ENCODE measurements at places on chromosomes 3 and 15.

DNA sequence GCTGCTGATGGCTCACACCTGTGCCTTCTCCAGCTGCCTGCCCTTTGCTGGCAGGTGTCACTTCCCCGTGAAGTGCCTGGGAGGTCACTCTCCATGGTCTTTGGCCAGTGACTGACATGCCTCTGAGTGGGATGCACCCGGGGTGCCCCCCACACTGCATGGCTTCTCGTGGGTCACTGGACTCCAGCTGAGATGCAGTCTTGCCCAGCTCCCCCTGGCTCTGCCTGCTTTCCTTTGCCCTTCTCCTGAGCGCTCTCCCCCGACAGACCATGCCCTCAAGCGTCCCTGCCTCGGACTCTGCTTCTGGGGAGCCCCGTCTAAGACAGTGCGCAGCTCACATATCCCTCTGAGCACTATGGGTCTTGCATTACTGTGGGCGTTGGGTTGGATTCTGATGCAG, 14.4 kb downstream of the FBLN2 start:
- no peak for DNase-seq

DNA sequence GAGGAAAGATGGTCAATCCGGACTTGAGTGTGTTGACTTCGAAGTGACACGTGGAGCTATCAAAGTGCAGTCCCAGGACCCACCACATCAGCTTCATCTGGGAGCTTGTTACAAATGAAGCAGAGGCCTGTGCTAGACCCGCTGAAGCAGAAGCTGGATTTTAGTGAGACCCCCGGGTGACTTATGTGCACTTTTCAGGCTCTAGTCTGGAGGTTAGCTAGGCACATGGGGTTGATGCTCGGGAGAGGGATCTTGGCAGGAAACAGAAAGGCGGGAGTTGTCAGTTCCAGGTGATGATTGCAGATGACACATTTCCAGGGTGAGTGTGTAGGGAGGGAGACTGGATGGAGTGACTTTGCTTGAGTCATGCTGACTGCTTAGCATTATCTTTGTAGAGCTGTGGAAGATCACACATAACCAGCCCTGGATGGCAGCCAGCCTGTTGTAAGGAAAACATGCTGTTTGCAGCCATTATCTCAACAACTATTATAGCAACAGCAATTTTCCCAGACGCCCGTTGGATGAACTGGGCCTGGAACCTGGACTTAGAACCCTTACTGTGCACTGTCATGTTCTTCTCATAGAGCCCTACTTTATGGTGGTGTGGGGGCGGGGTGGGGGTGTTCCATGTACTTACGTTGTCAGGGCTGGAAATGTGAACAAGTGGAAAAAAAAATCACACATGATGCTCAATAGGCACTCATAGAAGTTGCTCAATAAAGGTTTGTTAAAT, 122.4 kb downstream of the THSD4 start:
- peak; percentile 93 for DNase-seq

- no peak for DNase-seq
These were observed 540.8 kb upstream of the ROBO1 start for GRCh38 chr3:80308637-80309036.

GRCh38 chr15:64925335-64926330, 13.9 kb downstream of the ANKDD1A start:
- no peak for DNase-seq

DNA sequence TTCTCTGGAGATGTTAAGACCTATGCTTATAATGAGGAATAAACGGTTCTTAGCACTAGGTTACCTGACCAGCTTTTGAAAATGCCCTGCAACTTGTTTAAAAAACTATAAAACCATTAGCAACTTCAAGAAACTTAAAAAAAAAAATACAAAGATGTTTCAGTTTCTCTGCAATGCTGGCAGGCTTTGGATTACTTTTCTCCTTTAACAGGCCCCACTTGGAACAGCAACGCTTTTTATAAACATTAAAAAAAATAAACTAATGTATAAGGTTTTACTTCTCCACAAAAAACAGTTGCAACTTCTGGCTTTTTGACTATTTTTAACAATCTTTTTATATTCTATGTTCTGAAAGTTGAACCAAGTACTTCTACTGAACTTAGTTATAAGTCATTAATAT, 1006.7 kb downstream of the ROBO1 start:
- DNase-seq = no peak

- no peak for DNase-seq
These were observed 317.0 kb upstream of the DCBLD2 start for GRCh38 chr3:99218468-99218867.

GRCh38 chr3:14141144-14141543, 16.3 kb downstream of the TMEM43 start:
- DNase-seq = no peak

DNA sequence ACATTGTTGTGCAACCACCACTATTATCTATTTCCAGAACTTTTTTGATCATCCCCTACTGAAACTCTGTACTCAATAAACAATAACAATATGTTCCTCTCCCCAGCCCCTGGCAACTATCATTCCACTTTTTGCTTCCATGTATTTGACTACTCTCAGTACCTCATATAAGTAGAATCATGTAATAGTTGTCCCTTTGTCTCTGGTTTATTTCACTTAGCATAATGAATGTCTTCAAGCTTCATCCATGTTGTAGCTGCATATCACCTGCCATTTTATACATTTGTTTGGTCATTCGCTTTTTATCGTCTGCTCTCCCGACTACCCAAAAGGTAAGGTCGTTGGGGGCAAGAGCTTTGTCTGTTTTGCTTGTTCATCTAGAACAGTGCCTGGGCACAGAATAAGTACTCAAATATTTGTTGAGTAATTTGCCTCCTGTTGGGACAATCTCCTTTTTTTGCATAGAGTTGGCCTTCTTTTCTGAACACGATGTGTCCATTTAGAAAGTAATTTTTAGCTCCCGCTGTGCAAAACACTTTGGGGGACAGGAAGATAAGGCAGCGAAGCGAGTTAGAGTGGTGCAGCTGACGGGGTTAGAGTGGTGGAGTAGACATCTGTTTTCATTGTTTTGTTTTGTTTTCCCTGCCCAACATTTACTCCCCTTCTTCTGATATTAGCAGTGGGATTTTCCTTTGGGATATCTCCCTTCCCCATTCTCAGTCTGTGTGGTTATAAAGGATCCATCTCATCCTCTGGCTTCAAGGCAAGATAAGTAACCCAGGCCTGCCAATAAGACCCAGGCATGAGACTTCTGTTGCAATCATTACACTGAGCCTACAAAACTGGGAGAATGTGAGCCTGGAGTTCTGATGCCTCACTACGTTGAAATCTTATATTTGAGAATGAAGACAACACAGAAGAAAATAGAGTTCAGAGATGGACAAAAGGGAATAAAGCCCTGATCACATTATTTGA, 83.4 kb upstream of the RNU6-1 start:
- no peak for DNase-seq

DNA sequence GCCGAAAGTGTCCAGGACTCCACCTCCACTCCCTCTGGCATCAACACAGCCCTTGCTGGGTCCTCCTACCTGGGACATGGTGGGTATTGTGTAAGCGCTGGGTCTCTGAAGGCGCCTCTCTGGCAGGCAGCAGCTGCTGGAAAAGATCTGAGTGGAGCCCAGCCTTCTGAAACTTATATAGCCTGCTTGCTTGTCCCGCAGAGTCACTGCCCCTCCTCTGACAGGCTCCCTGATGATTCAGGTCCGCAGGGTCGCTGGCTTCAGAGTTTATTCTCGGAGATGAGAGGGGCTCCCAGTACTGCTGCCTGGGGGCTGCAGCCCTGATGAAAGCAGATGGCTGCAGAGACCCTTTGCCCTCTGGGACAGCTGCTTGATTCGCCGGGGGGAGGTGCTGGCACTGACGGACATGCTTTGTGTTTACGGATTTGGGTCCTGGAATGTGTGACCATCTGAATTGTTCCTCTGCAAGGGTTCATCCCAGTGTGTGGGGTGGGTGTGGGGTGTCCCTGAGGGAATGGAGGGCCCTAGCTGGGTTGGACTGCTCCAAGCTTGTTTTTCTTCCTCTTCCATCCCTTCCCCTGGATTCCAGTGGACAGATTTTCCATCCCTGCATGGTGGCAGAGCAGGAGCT, at the start of gene MUSTN1:
Gene MUSTN1, minus strand, starts transcription at position 149 of the 631 bp plus-strand sequence. Its CDS starts 71 bp downstream, at position 78.
- no peak for DNase-seq

DNA sequence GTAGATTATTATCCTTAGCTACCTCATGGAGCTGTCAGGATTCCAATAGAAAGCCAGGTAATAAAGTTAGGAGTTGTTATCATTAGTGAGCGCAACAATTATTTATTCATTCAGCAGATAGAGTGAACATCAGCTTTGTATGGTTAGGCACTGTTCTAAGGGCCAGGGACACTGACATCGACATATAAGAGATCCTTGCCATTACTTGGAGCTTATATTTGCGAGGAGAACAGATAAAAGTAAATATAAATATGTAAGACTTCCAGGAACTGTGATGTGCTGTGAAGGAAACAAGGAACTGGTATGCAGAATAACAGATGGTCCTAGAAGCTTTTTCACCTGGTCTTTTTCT, 473 bp downstream of the LSM3 start:
- DNase-seq = no peak

DNA sequence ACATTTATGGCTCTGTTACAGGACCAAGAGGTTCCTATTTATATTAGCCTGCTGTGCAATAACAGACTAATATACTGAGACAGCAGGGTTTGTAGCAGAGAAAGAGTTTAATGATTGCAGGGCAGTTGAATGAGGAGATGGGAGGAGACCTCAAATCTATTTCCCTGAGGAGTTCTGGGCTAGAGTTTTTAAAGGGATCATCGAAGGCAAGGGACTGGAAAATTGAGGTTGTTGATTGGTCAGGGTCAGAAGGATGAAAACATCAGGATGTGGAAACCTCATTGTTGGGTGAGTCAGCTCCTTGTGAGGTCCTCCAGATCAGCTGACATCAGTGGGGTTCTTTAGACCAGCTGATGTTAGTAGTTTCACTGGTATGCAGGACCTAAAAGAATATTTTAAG, 60.6 kb upstream of the GOLGA8B start:
- no peak for DNase-seq

DNA sequence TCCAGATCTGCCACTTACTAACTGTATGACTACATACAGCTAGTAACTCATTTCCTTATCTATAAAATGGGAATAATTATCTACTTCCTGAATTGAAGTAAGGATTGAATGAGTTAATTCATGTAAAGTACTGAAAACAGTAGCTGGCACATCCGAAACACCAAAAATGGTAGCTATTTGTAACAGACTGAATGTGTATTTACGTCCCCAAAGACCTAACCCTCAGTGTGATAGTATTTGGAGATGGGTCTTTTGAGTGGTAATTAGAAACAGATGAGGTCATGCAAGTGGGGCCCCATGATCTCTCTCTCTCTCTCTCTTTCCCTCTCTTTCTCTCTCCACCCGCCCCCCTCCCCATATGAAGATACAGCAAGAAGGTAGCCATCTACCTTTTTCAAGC, 146.2 kb downstream of the PLCH1 start:
- DNase-seq = no peak

Data from RCC 7860 (cell line).